ENCODE measurements at places on chromosomes 6 and 20. TPM values are rescaled to one million over a fixed set of nuclear protein-coding genes. Genes with fewer than 3 reads are reported as not detected.

FAM217A gene
- not detected for total RNA-seq

FOXS1 gene
- not detected for total RNA-seq

MRPL18 gene
- total RNA-seq = 104 TPM

PCSK2 gene
- not detected for total RNA-seq

SOBP gene
- under 0.01 TPM for total RNA-seq

HSPA1L gene
- 0.36 TPM for total RNA-seq

SLC4A11 gene
- 2.9 TPM for total RNA-seq

LY6G6D gene
- not detected for total RNA-seq

ZNF391 gene
- 1.00 TPM for total RNA-seq

C2 gene
- 3.7 TPM for total RNA-seq

PLCB4 gene
- not detected for total RNA-seq

SHLD1 gene
- 2.2 TPM for total RNA-seq

LHFPL5 gene
- not detected for total RNA-seq

SNX21 gene
- 25.6 TPM for total RNA-seq

SLC22A16 gene
- 0.15 TPM for total RNA-seq

NRSN1 gene
- not detected for total RNA-seq

OOEP gene
- not detected for total RNA-seq

SNAP91 gene
- not detected for total RNA-seq

SNAI1 gene
- not detected for total RNA-seq

ZNF334 gene
- total RNA-seq = 4.0 TPM

SLC17A1 gene
- total RNA-seq = not detected

RAET1G gene
- total RNA-seq = 0.31 TPM
